ENCODE measurements at places on chromosomes 3 and 15. TPM values are rescaled to one million over a fixed set of nuclear protein-coding genes. Genes with fewer than 3 reads are reported as not detected.

FANCI gene
- total RNA-seq, result 174 TPM

ROPN1 gene
- total RNA-seq, result not detected

- DNase-seq, result no peak
Observed at GRCh38 chr3:110697961-110698360, 373.7 kb upstream of the NECTIN3 start.

- no peak for DNase-seq
Observed at GRCh38 chr3:125443923-125444322, 68.8 kb upstream of the ZNF148 start.

GRCh38 chr3:11989383-11990038 lies 14.7 kb upstream of the SYN2 start:
- DNase-seq, result no peak

GRCh38 chr15:75872403-75872990 lies 29.2 kb downstream of the UBE2Q2 start:
- DNase-seq, result no peak

DNA sequence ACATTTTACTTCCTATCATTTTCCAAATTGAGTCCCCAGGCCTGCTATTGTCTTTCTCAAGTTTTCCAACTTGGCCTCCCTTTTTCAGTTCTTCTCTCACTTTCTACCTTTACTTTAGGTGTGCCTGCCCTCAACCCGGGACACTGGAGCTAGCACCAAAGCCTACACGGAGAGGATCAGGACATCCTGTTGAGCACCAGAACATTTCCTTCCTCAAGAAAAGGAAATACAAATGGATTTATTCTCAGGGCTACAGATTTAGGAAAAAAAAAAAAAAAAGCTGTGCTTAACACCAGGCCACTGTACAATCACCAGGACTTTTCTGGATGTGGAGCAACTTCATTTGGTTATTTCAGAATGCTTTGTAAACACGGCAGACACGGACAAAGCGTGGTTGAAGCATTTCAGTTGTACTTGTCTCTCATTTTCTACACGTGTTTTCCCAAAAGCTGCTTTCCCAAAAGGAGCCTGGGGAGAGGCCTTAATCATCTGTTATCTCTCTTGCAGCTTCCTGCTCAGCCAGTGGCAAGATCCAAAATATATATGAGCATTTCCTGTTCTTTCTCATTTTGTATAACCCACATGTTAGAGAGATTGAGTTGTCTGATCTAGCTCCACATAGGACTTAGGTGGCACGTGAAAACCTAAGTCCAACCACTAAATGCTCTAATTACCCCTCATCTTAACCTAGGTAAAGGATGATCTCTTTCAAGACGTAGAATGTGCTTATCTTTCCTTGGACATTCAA lies 15.5 kb upstream of the ATP1B3 start:
- no peak for DNase-seq

DCUN1D1 gene
- 53.8 TPM for total RNA-seq

TMC3 gene
- not detected for total RNA-seq

- no peak for DNase-seq
Observed at GRCh38 chr3:73766599-73767381, 142.0 kb upstream of the PDZRN3 start.

- DNase-seq, result no peak
Observed at GRCh38 chr3:196192524-196193051, 18.6 kb downstream of the ZDHHC19 start.

GRCh38 chr3:32569540-32570420 lies 878 bp downstream of the DYNC1LI1 start:
- DNase-seq, result peak; percentile 54

- DNase-seq, result no peak
Observed at GRCh38 chr3:46614431-46614830, 2.1 kb downstream of the FAM240A start.

- DNase-seq, result no peak
Observed at GRCh38 chr3:8778475-8778874, 9.1 kb upstream of the OXTR start.

DNA sequence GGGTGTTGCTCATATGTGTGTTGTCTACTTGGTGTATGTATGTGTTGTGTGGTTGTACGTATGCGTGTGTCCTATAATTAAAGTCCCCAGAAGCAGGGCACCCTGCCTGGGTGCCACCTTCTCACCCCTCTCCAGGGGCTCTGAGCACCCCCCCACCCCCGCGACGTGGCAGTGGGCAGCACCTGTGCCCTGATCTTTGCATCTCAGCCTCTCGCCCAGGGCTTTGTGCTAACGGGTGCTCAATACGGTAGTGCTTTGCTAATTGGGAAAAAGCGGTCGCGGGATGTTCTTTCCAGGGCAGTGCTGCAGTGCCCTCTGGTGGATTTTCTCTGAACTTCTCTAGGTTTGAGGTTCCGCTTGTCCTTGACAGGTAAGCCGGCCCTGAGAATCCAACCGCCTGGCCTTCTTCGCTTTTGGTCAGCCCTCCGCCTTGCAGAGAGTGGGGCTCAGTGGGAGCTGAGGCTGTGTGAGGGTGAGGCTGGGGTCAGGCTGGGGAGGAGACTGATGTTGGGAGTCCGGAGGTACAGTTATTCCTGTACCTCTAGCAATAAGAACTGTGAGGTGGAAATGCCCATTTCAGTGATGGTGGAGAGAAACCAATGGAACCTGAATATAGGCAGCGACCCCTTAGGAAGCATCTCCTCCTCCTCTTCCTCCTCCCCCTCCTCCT lies 17.6 kb upstream of the EPHB3 start:
- DNase-seq, result peak; percentile 71

GOLGA6B gene
- not detected for total RNA-seq

DNA sequence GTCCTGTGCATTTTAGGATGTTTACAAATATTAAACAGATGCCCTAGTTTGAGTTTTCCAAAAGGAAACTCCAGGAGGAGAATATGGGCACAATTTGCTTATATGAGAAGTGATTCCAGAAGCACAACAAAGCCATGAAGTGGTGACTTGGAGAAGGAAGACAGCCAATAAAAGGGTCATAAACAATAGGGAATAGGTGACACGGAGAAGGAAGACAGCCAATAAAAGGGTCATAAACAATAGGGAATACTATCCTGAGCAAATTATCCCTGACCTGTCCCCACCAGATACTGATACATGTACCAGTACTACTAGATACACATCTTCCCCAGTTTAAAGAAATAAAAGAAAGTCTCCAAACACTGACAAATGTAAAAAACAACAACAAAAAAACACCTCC lies 663.6 kb downstream of the GBE1 start:
- no peak for DNase-seq

SLC26A6 gene
- 18.4 TPM for total RNA-seq

DNA sequence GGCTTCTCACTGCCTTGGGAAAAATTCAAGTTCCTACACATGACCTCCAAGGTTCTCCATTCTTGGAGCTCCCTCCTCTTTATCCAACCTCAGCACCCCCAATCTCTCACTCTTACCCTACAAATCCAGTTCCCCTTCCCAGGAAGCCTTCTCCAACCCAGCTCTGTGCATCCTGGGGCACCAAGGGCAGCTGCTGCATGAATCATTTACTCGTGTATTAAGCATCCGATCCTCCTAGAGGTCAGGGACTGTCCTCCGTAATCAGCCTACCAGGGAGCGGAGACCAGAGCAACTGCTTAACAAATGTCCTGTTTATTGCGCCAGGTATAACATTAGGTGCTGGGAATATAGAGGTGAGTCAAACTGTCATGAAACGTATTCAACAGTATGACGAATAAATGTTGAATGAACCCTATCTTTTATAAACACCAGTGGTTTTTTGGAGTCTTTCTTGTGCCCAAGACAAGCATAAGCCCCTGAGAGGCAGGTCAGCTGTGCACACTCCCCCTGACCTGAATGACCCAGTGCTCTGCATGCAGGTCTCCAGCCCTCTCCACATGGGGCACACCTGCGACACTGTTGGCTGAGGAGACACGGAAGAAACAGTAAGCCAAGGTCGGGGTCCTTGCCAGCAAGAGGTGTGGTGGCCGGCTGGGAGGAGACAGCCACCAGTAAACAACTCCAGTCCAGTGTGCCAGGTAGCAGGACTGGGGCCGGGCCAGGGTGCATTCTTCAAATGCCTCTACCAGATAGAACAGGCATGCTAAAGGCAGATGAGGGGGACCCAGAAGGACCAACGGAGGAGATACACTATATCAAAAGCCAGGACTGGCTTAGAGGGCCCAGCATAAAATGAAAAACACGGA lies 27.6 kb downstream of the ANP32A start:
- DNase-seq, result no peak

DNA sequence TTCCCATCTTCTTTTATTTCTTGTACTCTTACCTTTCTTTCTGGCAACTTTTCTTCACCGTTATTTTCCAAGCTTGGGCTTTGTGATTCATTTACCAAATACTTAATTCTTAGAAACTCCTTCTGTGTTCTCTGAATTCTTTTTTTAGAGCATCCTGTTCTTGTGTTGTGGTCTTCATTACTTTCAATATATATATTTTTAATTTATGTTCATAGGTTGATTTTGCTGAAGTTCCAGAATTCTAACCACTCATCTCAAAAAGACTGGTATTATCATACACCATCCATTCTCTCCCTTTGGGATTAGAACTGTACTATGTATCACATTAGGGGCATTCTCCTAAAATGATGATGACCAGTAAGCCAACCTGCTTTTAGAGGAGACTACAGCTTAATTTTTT lies 362.3 kb upstream of the CBLB start:
- no peak for DNase-seq

GRCh38 chr15:57298843-57299550 lies 77.3 kb upstream of the CGNL1 start:
- no peak for DNase-seq

EFCC1 gene
- total RNA-seq, result 0.18 TPM

DNA sequence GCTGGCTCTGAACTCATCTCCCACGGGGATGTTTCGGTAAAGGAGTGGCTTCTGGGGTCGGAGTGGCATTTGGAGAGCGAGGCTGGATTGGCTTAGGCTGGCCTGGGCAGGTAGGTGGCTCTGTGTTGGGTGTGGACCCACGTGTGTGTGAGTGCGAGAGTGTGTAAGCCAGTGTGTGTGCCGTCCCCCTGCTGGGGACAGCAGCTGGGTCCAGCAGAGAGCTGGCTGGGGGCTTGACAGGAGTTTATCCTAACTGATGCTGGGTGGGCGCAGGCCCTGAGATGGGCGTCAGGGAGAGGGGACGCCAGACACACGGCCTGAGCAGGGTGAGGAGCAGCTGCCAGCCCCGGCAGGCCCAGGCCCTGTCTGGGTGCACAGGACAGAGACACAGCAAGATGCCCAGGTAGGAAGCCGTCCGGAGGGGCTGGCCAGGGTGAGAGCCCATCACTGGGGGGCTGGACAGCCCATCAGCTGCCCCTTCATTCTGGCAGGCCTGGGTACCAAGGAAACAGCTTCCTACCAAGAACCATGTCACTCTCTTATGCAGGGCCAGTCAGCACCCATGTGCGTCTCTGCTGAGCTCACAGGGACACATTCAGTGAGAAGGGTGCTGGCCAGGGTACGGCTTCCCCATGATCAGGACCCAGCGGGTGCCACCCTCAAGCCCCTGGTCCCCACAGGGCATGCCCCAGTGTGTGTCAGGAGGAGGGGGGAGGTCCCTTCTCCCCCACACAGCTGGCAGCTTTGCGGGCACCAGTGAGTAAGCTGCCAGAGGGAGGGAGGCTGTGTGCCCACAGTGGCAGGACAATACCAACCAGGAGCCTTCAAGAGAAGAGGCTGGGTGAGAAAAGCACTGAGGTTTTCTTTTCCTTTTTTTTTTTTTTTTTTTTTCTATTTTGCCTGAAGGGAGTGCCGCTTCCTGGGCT lies 1.1 kb downstream of the PAK6 start:
- DNase-seq, result no peak

- no peak for DNase-seq
Observed at GRCh38 chr3:43865887-43866528, 175.3 kb downstream of the ABHD5 start.

DNA sequence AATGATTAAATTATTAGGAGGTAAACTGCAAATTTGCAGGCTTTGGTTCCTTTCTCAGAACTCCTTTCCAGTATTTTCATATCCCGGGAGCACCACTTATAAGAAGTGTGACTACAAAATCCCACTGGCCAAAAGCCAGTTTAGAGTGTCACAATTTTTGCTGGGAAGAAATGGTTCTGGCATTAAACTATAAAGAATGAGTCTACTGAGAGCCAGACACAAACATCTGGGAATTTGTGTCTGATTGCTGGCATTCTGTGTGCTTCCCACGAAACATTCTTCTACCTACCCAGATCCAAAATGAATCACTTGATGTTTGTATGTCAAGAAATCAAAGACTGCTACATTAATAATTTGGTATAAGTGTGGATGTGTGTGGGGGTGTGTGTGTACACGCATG lies 82.8 kb downstream of the DUT start:
- no peak for DNase-seq

GRCh38 chr15:41281236-41281635 lies 50.2 kb downstream of the CHP1 start:
- no peak for DNase-seq

ZDHHC3 gene
- 39.5 TPM for total RNA-seq

DNA sequence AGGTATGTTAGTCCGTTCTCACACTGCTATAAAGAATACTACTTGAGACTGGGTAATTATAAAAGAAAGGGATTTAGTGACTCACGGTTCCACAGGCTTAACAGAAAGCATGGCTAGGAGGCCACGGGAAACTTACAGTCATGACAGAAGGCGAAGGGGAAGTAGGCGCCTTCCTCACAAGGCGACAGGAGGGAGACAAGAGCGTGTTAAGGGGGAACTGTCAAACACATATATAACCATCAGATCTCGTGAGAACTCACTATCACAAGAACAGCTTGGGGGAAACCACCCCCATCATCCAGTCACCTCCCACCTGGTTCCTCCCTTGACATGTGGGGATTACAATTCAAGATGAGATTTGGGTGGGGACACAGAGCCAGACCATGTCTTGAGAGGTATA lies 30.4 kb downstream of the SPRED1 start:
- no peak for DNase-seq

- no peak for DNase-seq
Observed at GRCh38 chr3:75325716-75326115, 338.4 kb upstream of the FRG2C start.

P2RY13 gene
- not detected for total RNA-seq

GRCh38 chr3:114557791-114558190 lies 264.0 kb downstream of the TIGIT start:
- no peak for DNase-seq

ZNF502 gene
- total RNA-seq, result 3.0 TPM
